ENCODE measurements at places on chromosomes 4 and X.

DNA sequence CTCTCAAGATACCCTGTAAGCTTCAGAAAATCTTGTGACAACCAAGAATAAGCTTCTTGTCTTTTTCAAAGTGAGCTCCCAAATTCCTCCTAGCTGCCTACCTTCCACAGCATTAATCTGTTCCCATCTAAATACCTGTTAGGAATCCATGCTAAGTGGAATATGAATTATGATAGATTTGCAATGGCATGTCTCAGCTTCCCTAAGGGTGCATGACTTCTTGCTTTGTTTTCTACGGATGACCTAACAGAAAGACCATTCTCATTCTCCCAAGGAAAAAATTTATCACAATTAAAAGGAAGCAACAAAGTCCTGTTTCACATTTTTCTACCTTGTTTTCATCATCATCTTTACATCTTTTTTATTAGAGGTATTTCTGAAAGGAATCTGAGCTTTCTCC is 532.7 kb downstream of the GRXCR1 start:
- DNase-seq = no peak

GRCh38 chrX:149131774-149132173 is 373.3 kb downstream of the IDS start:
- no peak for DNase-seq

- DNase-seq = no peak
Observed at GRCh38 chr4:42904986-42905385, 12.5 kb downstream of the GRXCR1 start.

GRCh38 chr4:121209171-121209570 is 45.0 kb upstream of the TNIP3 start:
- DNase-seq = no peak

DNA sequence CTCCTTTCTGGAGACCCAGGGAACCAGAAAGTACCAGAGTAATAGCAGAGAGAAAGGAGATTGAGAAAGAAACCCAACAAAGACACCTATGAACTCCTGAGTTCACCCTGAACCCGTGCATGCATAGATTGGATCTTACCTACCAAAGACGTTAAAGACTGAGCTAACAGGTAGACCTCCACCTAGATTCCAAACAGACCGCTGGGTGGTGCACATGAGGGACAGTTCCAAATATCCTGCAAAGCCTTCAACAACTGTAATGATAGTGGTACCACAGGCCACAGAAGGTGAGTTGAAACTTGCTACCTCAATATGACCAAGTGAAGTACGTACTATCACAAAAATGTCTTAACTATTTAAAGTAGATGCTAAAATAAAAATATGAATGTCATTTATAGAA is 34.0 kb upstream of the NR0B1 start:
- DNase-seq = no peak

DNA sequence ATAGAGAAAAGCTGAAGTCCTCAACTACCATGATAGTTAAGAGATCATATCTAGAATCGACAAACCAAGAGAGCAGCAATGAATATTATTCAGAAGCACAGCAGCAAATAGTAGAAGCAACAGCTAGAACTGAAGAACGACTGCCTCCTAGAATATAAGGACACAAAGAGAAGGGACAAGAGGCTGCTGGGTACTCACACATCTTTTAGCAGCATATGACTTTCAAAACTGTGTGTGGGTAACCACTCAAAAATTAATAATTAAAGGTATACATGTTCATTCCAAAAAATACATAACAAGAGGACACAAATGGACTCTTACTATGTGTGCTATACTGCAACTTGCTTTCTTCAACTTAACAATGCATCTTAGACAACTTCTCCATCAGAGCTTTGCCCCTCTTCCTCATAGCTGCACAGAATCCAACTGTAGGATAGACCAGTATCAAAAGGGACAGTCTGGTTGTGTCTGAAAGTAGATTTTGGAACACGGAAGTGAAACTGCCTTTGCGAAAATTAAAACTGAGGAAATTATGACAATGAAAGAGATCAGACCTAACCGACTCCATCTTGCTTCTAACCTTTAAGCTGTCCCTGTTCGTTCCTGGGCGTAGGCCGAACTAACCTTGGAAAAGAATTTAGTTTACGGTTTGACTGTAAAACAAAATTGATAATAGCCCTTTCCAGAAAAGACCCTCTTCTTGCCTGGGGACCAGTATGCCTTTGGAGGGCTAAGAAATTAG is 125.7 kb downstream of the SH3KBP1 start:
- no peak for DNase-seq

All from nucleus accumbens (tissue), 56 donors.